ENCODE measurements at places on chromosomes 11 and 22. TPM values are rescaled to one million over a fixed set of nuclear protein-coding genes. Genes with fewer than 3 reads are reported as not detected.

DNA sequence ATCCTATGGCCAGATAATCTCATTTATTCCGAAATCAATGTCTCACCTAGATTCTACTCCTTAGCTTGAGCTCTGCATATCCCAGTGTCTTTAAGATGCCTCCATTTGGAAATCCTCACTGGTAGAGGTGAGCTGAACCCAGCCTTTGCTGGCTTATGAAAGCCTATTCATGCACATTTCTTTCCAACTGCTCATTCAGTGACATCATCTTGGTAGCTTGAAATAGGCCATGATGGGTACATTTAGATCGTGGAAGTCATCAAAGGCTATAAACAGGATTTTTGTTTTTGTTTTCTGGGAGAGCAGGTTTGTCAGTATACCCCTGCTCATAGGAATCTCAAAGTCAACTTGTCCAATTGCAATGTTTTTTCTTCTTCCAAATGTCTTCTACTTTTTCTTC, 6.0 kb downstream of the NXPE1 start:
- no peak overlapping the region for H3K27ac ChIP-seq
- H3K4me3 ChIP-seq, result no peak overlapping the region
- H3K27me3 ChIP-seq, result no peaks in the 10 kb centered on the region
- DNase-seq, result no peak
- H3K36me3 ChIP-seq, result no peaks in the 10 kb centered on the region
- H3K4me1 ChIP-seq, result no peaks in the 10 kb centered on the region

DNA sequence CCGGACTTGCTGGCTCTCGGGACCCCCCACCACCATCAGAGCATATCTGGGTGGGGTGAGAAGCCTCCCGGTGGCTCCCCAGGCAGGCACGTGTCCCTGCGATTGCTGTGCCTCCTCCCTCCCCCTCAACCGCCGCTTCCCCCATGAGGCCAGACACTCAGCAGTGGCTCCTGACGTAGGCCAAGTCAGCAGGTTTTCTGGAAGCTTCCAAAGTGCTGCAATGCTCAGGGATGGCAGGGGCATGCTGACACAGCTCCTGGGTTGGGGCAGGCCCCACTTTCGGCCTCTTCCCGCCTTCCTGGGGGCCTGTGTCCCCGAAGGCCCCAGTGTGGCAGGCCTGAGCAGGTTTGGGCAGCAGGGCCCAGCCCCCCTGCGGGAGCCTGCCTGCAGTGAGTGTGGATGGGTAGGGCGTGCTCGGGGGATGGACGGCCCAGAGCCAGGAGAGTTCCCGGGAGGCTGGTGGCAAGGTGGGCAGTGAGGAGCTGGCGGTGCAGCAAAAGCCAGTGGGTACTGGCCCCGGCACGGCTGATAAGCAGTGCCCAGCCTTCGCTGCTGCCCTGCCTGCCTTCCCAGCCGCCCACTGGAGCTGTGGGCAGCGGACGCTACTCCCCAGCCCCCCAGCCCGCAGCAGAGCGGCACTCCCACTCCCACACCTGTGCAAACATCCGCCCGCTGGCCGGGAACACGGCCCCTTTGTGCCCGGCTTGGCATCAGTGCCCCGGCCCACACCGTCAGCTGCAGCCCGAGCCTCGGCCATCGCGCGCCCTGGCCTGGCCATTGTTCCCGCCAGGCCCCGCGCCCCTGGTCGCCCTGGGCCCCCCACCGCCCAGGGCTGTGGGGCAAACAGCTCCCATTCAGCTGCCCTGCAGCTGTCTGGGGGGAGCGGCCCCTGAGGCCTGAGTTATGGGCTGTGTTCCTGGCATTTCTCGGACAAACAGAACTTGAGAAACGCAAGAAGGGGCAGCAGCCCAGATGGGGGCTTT, 125.0 kb downstream of the KCNQ1OT1 start:
- peaks cover 52% of the 10 kb centered on the region for H3K36me3 ChIP-seq
- H3K27ac ChIP-seq, result no peak overlapping the region
- H3K4me3 ChIP-seq, result no peak overlapping the region
- H3K27me3 ChIP-seq, result no peaks in the 10 kb centered on the region
- no peaks in the 10 kb centered on the region for H3K4me1 ChIP-seq
- peak; percentile 66 for DNase-seq

GRCh38 chr22:49866646-49867045, 13.0 kb downstream of the ZBED4 start:
- peaks cover 6% of the 10 kb centered on the region for H3K4me1 ChIP-seq
- no peak overlapping the region for H3K27ac ChIP-seq
- H3K36me3 ChIP-seq, result no peaks in the 10 kb centered on the region
- no peaks in the 10 kb centered on the region for H3K27me3 ChIP-seq

- H3K4me1 ChIP-seq, result no peaks in the 10 kb centered on the region
- H3K27me3 ChIP-seq, result peaks cover 11% of the 10 kb centered on the region
- H3K27ac ChIP-seq, result no peak overlapping the region
- H3K36me3 ChIP-seq, result no peaks in the 10 kb centered on the region
- H3K4me3 ChIP-seq, result no peak overlapping the region
Measured at GRCh38 chr11:43619863-43620505, 60.6 kb upstream of the HSD17B12 start.

- no peaks in the 10 kb centered on the region for H3K36me3 ChIP-seq
- no peak overlapping the region for H3K4me3 ChIP-seq
- H3K27ac ChIP-seq, result peak overlapping the region; percentile 22
Measured at GRCh38 chr22:32574411-32574810, 99.8 kb downstream of the FBXO7 start.

- DNase-seq, result no peak
- peaks cover 44% of the 10 kb centered on the region for H3K4me1 ChIP-seq
- H3K36me3 ChIP-seq, result no peaks in the 10 kb centered on the region
- H3K27me3 ChIP-seq, result peaks cover 21% of the 10 kb centered on the region
- no peak overlapping the region for H3K27ac ChIP-seq
- H3K4me3 ChIP-seq, result peak overlapping the region; percentile 89
Measured at GRCh38 chr22:27799827-27800249, 1.7 kb downstream of the MN1 start.

DNA sequence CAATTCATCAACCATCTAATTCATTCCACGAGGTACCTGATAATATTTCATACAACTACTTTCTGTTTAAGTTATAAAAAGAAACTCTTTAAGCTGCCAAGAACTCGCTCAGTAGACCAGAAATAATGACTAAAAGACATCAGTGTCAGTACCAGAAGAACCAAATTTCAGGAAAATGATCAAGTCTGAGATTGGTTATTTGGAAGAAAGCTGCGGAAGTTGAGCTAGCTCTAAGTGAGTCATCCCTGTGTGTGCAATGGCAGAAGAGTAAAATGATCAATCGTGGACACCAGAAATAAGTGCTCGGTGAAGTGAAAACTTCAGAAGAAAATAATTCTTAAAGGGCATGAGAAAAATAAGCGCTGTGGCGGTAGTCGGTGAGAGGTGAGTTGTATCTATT, 933.2 kb upstream of the CHORDC1 start:
- H3K4me1 ChIP-seq, result no peaks in the 10 kb centered on the region
- no peak overlapping the region for H3K4me3 ChIP-seq
- no peak overlapping the region for H3K27ac ChIP-seq
- H3K27me3 ChIP-seq, result no peaks in the 10 kb centered on the region
- no peaks in the 10 kb centered on the region for H3K36me3 ChIP-seq

- no peak for DNase-seq
- H3K36me3 ChIP-seq, result no peaks in the 10 kb centered on the region
- H3K4me3 ChIP-seq, result no peak overlapping the region
- H3K27ac ChIP-seq, result no peak overlapping the region
- no peaks in the 10 kb centered on the region for H3K4me1 ChIP-seq
Measured at GRCh38 chr11:82234256-82234655, 499.4 kb downstream of the FAM181B start.

GRCh38 chr11:66619080-66619554, 2.7 kb downstream of the RBM14 start:
- H3K4me3 ChIP-seq, result peak overlapping the region; percentile 98
- no peak overlapping the region for H3K27ac ChIP-seq
- DNase-seq, result no peak
- peaks cover 4% of the 10 kb centered on the region for H3K36me3 ChIP-seq
- H3K27me3 ChIP-seq, result no peaks in the 10 kb centered on the region

- no peak overlapping the region for H3K4me3 ChIP-seq
- H3K36me3 ChIP-seq, result no peaks in the 10 kb centered on the region
- DNase-seq, result no peak
Measured at GRCh38 chr22:44828193-44828592, 75.8 kb downstream of the ARHGAP8 start.

GRCh38 chr11:61473370-61474012, 35.1 kb upstream of the LRRC10B start:
- H3K27ac ChIP-seq, result no peak overlapping the region
- peaks cover 22% of the 10 kb centered on the region for H3K4me1 ChIP-seq
- no peaks in the 10 kb centered on the region for H3K27me3 ChIP-seq
- H3K36me3 ChIP-seq, result peaks cover 10% of the 10 kb centered on the region
- no peak overlapping the region for H3K4me3 ChIP-seq

The SEPTIN3 gene
- polyA plus RNA-seq, result 0.16 TPM

The PRR33 gene
- 0.64 TPM for polyA plus RNA-seq

The GDPD4 gene
- polyA plus RNA-seq, result 0.07 TPM

The TST gene
- polyA plus RNA-seq, result 10.8 TPM

The HTR3B gene
- polyA plus RNA-seq, result not detected

The FGF4 gene
- not detected for polyA plus RNA-seq
